ENCODE measurements at places on chromosomes 5 and 9.

GRCh38 chr9:16744394-16744793, 126.1 kb downstream of the BNC2 start:
- DNase-seq: no peak

- DNase-seq: peak; percentile 26
Observed at GRCh38 chr9:125202846-125203618, 2.7 kb downstream of the RABEPK start.

- DNase-seq: no peak
Observed at GRCh38 chr9:89902450-89903140, 297.8 kb downstream of the GADD45G start.

- no peak for DNase-seq
Observed at GRCh38 chr5:179417016-179417415, 71.8 kb upstream of the ADAMTS2 start.

DNA sequence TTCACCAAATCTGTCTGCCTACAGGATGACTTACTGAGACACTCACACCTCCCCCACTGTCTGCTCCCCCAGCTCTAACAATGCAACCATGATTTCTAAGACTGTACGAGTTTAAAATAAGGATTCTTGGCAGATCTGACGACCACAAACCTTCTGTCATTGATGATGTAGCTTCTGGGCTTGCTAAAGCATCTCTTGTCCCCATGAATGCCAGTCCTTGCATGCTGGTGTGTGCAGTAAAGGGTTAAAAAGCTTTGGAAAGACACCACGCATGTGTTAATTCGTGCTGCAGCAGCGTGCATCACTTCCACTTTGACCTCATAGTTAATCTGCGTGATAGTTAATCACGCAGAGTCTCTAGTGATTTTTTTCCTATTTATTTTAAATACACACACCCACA, 411 bp upstream of the GABRG2 start:
- no peak for DNase-seq

- no peak for DNase-seq
Observed at GRCh38 chr5:128649192-128649591, 111.1 kb upstream of the FBN2 start.

Data from NCI-H1694 treated with DMSO at 0.1 percent for 48 hours (cell line).